ENCODE measurements at places on chromosomes 2 and 18.

GRCh38 chr2:65598264-65598663, 165.9 kb upstream of the SPRED2 start:
- DNase-seq: no peak

DNA sequence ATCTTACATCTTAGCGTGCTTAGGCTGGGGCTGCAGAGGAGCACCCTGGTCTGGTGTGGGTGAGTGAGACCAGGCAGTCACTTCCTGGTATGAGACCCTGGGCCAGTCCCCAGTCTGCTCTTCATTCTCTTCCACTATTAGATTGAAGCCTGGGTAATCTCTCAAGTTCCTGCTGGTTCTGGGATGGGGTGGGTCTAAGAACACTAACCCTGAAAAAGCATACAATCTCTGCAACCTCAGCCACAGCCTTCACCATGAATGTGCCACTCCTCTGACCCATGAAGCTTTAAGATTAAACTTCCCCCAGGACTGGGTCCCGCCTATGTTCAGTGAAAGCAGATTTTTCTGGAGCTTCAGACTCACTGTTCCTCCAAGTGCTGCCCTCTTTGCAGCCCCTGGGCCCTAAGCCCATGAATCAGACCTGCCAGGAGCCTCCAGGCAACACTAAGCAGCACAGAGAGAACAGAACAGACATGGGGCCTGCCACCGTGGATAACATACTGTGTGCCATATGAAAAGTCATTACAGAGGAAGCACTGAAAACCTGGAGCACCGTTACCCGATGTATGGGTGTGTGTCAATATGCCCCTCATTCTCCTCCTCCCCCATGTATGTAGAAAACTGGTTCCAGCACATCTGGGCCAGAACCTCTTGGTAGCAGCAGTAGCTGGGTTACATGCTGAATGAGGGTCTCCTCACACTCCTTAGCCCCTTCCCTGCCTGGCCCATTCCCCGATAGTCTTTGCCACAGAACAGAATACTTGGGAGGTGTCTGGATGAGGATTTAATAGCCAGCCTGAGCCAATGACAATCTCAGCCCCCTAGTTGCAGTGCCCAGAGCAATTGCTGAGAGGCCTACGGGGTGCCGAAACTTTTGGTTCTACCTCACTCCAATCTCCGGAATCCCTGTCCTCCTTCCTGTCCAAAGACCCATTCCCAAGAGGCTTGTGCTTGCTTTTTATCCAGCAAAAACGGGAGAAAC, 2.7 kb upstream of the SIX2 start:
- DNase-seq: no peak

- DNase-seq: no peak
Observed at GRCh38 chr18:4181086-4181485, 274.0 kb downstream of the DLGAP1 start.

GRCh38 chr2:7430869-7431641, 513.8 kb downstream of the RNF144A start:
- DNase-seq: no peak

- DNase-seq: no peak
Observed at GRCh38 chr2:205688417-205689200, 6.3 kb downstream of the NRP2 start.

- DNase-seq: no peak
Observed at GRCh38 chr2:25331686-25332365, 9.9 kb downstream of the DNMT3A start.

DNA sequence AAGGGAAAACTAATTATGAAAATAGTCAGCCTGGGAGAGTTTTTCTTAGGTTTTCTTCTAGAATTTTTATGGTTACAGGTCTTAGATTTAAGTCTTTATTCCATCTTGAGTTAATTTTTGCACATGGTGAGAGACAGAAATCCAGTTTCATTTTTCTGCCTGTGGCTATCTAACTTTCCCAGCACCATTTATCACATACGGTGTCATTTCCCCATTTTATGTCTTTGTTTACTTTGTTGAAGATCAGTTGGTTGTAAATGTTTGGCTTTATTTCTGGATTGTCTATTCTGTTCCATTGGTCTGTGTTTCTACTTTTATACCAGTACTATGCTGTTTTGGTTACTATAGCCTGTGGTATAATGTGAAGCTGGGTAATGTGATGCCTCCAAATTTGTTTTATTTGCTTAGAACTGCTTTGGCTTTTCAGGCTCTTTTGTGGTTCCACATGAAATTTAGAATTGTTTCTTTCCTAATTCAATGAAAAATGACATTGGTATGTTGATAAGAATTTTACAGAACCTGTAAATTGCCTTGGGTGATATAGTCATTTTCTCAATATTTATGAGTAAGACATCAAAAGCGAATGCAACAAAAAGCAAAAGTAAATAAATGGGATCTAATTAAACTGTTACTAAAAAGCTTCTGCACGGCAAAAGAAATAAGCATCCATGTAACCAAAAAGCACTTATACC, 146.1 kb upstream of the NOL4 start:
- DNase-seq: no peak

GRCh38 chr2:25482341-25482740, 140.6 kb upstream of the DNMT3A start:
- no peak for DNase-seq

GRCh38 chr2:236919209-236919608, 166.5 kb upstream of the COPS8 start:
- no peak for DNase-seq

GRCh38 chr18:50805732-50806131, 14.1 kb downstream of the MRO start:
- DNase-seq: no peak

DNA sequence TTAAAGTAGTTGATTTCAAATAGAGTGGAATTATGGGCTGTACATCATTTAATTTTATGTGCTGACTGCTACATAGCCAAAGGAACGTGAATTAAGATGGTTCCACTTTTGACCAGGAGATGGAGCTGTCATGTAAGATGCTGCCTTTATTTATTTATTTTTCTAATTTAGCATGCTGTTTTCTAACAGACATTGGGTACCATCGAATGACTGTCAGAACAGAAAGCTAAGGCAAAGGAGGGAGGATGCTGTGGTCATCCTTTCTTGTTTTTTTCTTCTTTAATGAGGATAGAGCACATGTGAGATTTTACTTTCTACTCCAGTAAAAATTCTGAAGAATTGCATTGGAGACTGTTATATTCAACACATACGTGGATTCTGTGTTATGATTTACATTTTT, at the start of gene SCN2A:
SCN2A (plus strand) TSS at position 185 of the 400 bp plus-strand sequence. CDS start 56,410 bp downstream, outside the sequence.
- peak; percentile 2 for DNase-seq

DNA sequence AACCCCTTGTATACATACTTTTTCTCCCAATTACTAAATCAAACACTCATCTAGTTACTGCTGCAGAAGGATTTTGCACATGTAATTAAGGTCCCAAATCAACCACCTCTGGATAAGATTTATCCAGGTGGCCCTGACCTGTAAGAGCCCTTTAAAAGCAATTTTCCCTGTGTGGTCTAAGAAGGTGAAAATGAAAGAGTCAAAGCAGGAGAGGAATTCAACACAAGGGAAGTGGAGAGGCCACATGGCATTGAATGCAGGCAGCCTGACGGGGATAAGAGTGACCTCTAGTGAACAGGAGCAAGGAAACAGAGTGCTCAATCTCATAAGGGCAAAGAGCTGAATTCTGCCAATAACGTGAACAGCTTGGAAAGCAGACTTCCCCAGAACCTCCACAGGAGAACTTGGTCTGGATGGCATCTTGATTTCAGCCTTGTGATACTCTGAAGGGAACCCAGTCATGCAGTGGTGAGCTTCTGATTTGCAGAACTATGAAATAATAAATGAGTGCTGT, 27.2 kb downstream of the PPP3R1 start:
- peak; percentile 38 for DNase-seq

GRCh38 chr2:24353973-24354372, 6.4 kb downstream of the ITSN2 start:
- DNase-seq: no peak

- no peak for DNase-seq
Observed at GRCh38 chr2:7625392-7626138, 708.4 kb downstream of the RNF144A start.

- peak; percentile 15 for DNase-seq
Observed at GRCh38 chr18:58117786-58118403, 73.9 kb downstream of the NEDD4L start.

- no peak for DNase-seq
Observed at GRCh38 chr18:54871231-54871630, 43.0 kb downstream of the RAB27B start.

DNA sequence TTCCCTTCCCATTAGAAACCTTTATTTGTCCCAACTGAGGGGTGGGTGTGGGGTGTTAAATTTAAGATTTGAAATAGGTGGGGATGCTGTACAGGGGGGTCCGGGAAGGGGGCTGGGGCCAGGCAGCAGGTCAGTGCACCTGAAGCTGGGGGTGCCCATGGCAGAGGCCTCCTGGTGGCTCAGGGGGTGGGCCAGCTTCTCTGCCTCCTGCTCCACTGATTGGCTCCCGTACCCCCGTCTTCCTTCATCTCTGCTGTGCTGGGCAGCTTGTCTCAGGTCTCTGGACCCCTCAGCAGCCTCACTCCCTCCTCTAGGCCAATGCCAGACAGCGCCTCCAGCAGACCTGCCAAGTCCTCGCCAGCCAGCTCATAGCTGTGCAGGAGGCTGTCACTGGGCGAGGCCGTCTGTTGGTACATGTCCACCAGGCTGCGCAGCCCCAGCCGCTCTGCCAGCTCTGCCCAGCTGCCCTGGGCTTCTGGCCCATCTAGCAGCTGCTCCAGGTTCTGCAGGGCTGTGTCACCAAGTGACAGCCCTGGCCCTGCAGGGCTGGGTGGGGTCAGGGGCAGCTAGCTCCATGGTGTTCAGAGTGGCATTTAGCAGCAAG, 2.0 kb upstream of the ANKRD62 start:
- DNase-seq: no peak

GRCh38 chr2:183605440-183605839, 481.2 kb downstream of the NUP35 start:
- DNase-seq: no peak

DNA sequence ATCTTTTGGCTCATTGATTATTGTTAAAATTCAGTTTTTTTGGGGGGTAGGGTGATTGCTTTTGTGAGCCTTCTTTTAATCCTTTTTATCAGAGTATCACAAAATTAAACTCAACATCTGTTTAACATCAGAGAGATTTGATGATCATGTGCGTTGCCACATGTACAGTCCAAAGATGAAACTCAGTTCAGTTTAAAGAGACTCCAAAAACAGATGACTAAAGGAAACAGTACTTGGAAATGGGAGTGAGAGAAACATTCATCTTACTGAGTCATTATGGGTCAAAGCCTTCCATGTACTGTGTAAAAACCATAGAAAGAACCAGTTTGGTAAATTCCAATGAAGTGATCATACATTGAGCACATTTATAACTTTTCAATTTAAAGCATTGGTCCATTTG, 53.0 kb downstream of the LYPD6 start:
- no peak for DNase-seq

DNA sequence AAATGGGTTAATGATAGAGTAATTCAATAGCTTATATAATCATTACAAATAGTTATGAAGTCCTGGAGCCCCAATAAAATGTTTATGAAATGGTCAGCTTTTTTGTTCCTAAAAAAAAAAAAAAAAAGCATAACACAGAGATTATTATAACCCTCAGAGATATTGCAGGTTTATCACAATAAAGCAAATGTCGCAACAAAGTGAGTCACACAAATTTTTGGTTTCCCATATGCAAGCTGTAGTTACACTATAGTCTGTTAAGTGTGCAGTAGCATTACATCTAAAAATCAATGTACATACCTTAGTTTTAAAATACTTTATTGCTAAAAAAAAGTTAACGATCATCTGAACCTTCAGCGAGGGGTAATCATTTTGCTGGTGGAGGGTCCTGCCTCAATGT, 20.0 kb downstream of the WDFY1 start:
- DNase-seq: no peak

DNA sequence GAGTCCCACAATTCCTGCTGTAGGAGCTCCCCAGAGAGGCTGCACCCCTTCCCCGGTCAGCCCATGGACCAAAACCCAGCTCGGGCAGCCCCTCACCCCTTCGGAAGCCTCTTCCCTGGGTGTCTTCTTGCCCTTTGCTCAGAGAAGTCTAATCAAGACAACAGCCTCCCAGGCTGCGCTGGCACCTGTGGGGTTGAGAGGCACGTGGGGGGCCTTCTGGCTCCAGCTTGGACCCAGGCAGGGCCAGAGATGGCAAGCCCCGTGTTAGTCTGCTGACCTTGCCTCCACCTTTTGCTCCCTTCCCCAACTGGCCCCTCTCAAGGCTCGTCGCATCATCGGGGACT, 10.4 kb downstream of the SLC4A3 start:
- no peak for DNase-seq

- no peak for DNase-seq
Observed at GRCh38 chr18:35466334-35466733, 31.4 kb downstream of the INO80C start.

- peak; percentile 78 for DNase-seq
Observed at GRCh38 chr2:95346231-95346737, 49.1 kb downstream of the KCNIP3 start.

DNA sequence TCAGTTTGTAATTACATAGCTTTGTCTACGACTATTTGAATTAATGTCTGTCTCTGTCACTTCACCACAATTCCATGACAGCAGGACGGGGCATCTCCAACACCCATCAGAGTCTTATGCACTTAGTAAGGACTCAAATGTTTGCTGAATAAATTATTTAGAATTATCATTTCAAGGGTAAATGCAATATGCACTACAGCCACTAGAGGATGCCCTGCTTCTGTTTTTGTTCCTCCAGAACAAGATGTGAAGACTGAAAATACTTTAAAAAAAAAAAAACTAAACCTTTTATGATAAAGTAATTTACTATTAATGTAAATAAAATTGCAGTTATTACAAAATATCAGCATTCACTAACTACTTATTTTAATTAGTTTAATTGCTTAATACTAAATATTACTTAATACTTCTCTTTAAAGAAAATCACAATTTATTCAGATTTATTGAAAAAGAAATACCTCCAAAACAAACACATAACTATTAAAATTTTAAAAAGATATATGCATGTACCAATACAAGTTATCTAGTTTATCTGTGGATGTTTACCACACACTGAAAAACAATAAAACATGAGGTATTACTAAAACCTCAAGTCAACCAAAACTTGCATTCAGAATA, 3.2 kb downstream of the PIGN start:
- no peak for DNase-seq

DNA sequence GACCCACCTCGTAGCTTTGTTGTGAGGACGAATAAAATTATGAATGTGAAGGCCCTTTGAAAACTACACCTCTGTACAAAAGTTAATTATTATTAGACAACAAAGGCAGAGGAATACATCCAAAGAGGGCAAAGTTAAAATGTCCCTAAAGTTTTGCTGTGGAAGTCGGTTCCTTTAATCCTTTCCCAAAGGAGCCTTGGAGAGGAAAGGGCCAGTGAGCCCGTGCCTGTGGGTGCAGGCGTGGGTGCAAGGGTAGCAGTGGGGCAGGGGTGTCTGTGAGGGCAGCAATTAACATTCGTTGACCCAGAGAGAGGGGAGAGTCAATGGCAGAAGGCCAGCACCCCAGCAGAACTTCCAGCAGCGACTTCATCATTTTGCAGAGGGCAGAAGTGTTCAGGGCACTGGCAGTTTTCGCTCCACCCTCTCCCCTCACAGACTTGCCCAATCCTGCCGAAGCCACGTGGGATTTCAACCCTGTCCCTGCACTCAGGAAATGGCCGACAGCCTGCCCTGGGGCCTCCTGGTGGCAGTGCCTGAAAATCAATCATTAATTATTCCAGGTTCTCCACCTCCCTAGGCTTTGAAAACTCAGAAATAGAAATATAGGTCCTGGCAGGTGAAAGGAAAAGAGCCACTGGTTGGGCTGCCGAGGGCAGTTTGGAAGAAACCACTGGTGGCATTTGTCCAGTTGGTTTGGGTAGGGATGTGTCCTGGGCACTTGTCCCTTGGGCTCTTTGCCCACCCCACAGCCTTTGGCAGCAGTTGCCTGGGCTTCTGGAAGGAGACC, 4.2 kb upstream of the PAX8 start:
- peak; percentile 38 for DNase-seq

- DNase-seq: no peak
Observed at GRCh38 chr2:221549143-221549542, 23.0 kb downstream of the EPHA4 start.
